GM23248 (cell line): ENCODE measurements at places on chromosomes 3 and 15. TPM values are rescaled to one million over a fixed set of nuclear protein-coding genes. Genes with fewer than 3 reads are reported as not detected.

GRK7 gene
- 0.08 TPM in 1 of 2 replicates, not detected in the other for polyA plus RNA-seq

MKRN3 gene
- 0.18 and 0.68 TPM in 2 replicates for polyA plus RNA-seq

ADAMTS7 gene
- 0.70 and 0.89 TPM in 2 replicates for polyA plus RNA-seq

DNA sequence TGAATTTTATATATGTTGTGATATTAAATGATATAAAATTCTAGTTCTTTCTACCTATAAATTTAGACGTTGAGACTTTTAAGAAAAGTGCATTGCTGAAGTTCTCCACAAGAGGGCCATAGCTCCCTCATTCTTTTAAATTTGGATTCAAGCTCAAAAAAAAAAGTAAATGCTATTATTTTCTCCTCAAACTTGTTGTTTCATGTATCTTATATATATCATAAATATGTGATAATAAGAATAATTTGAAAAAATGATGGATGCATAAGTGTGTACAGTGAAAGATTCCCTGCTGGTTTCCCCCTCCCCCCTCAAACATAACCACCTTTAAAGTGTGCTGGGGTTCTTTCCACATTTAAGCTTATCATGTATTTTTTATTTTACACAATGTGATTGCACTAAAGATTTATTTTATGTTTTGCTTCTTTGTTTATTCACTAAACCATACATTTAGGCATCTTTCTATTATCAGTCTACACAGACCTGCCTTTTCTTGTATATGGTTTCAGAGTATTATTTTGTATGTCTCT, 769.4 kb upstream of the GOLIM4 start:
- H3K27ac ChIP-seq: no peak overlapping the region
- DNase-seq: peak; percentile 51
- no peaks in the 10 kb centered on the region for H3K36me3 ChIP-seq
- no peak overlapping the region for H3K4me3 ChIP-seq

GRCh38 chr3:136008732-136009470, 43.4 kb downstream of the PPP2R3A start:
- no peaks in the 10 kb centered on the region for H3K27me3 ChIP-seq
- no peak overlapping the region for H3K27ac ChIP-seq
- H3K4me1 ChIP-seq: peaks cover 8% of the 10 kb centered on the region; the same call in 1 of the 2 replicates

GRCh38 chr15:98745650-98746374, 97.5 kb downstream of the IGF1R start:
- no peaks in the 10 kb centered on the region for H3K27me3 ChIP-seq
- no peak for DNase-seq
- H3K4me3 ChIP-seq: no peak overlapping the region
- no peaks in the 10 kb centered on the region; the same call in 1 of the 2 replicates for H3K4me1 ChIP-seq
